ENCODE measurements at places on chromosomes 7 and 10.

- DNase-seq: no peak
Measured at GRCh38 chr10:49609283-49610113, 612 bp upstream of the SLC18A3 start.

GRCh38 chr10:118708571-118708970, 46.2 kb downstream of the CACUL1 start:
- DNase-seq: no peak

DNA sequence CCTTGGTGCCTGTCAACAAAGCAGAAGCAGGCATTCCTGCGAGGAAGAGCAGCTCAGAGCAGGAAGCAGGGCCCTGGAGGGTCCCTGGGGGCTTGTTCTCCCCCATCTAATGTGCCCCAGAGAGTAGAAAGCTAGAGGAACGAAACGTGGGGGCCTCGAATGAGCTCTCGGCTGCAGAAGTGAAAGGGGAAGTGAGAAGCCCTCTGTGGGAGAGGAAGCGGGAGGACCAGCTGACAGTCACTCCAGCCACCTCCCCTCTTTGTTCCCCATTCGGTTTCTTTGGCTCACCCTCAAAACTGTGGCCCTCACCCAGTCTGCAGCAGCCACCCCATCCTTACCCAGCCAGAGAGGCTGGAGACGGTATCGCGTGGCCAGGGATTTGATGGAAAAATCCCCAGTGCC, 25.0 kb downstream of the C10orf105 start:
- DNase-seq: no peak

GRCh38 chr7:99563650-99564049, 5.2 kb downstream of the ZNF655 start:
- no peak for DNase-seq

GRCh38 chr10:14483417-14483816, 152.7 kb upstream of the FRMD4A start:
- DNase-seq: no peak

DNA sequence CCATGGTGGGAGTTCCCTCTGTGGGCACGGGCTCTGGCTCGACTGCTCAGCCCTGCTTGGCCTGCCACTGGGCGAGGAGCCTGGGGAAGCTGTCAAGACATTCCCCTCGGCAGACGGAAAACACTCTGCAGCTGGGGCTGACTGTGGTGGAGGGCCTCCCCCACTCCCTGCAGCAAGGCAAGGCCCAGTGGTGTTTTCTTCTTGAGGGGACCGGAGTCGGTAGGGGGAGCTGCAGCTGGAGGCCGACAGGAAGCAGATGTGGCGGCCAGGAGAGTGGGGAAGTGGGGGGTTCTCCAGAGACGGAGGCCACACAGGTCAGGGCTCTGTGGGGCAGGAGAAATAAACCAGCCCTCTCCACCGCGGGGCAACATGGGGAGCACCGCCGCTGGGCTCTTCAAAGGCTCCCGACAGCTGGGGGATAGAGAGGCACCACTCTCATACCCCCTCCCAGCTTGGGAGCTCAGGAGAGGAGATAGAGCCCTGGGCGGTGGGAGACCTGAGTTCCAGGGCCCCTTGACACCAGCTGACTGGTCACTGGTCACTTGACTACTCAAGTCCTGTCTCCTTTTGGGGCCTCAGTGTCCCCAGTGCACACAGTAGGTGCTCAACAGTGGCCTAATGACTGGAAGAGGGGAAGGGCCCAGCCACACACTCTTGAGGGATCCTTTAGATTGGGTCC, 43.4 kb downstream of the PPIF start:
- no peak for DNase-seq

DNA sequence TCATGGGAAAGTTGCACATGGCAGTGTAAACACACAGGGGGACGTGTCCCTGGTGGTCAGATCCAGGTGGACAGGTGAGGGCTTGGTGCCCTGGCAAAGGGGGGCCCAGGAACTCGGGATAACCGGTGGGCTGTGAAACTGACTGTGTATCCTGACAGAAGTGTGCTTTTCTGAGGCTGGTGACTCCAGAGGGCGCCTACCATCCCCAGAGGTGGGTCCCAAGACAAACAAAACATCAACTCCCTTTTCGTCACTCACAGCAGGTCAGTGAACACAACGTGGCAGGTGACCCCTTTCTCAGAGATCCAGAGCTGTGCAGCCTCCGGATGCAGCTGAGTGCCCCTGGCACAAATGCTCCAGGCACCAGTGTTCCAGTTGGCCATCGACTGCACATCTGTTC, 56.0 kb upstream of the DDC start:
- DNase-seq: no peak

DNA sequence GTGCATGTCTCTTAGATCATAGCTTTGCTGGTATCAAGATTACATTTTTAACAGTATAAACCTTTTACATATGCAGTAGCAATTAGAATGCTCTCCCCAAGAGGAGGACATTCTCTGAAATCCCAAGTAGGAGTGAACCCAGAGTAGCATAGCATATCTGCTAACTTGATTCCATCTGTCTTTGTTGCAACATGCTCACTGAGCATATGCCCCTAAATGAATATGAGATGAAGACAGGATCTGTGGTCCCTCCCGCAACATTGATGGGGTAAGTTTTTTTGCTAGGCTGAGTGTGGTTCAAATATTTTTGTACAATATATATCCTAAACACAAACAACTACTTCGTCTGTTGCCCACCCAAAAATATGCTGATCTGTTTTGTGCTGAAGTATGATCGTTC, 534.2 kb upstream of the C7orf33 start:
- no peak for DNase-seq

DNA sequence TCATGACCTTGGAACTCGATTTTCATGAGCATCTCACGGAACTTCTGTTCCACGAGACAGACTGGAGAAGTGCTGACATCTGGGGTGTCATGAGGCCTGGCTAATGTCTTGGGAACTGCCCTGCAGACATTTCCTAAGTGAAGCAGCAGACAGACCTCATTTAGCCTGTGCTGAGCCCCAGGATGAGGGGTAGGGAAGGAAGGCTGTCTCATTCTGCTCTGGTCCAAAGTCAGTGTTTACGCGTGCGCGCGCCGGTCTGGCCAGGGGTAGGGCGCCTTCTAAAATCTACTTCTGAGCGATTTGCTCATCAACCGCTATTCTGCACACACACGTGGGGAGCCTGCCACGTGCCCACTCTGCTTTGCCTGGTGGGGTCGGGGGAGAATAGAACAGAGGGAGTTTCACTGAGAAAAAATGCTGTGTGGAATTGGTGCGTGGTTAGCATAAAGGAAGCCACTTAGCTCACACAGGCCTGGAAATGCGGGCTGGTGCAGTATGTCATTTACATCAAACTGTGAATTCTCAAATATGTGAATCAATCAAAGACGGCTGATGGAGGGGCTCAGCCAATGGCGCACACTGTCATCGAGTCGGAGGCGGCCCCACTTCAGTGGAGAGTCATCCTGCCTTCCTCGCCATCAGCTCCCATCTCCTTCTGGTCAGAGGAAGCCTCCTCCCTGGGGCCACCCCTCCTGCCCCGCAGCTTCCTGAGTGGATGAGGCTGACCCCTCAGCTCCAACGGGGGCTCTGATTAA, 335.1 kb downstream of the ADARB2 start:
- DNase-seq: no peak

- DNase-seq: no peak
Measured at GRCh38 chr10:46547541-46548497, 8.6 kb downstream of the GPRIN2 start.
